NCI-H1048 (cell line): ENCODE measurements at places on chromosomes 6 and 20.

DNA sequence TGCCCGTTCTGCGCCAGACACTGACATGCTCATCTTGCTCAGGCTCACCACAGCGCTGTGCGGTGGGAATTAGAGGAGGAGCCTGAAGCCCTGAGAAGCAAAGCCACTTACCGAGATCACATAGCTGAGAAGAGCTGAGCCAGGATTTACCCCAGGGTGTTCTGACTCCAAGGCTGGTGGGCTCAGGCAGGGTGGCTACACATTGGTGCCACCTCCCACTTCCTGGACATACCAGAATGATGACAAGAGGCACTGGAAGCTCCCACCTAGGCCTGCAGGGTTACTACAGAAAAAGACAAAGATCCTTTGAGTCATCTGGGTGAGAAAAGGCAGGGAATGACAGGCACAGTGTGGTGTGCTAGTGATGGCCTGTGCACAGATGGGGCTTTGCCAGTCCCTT, 24.4 kb upstream of the FKBP1A start:
- DNase-seq, result no peak

DNA sequence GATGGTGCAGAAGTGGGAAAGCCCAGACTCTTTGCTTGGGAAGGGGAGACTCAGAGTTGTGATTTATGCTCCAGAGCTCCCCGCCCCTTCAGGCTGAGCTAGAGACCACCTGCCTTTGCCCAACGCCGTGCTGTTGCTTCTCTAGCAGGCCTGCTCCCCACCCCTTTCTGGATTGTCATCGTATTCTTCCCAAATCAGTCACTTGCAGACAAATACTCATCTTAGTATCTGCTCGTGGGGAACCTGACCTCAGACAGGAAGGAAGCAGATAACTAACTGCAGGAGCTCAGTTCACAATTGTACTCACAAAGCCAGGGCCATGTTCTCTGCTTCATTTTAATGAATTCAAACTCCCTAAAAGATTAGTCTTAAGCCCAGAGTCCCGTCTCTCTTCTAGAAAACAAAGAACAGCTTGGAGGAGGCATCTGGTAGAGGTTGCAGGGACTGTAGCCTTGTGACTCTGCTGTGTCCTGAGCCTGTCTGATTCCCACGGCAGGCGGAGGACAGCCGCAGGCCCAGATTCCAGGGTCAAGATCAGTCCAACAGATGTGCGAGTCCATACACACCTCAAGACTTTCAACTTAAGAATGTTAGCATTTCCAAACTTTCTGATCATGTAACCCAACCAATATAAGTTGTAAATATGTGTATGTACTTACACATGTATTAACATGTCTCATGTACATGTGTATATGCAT, 57.2 kb upstream of the GGTLC1 start:
- DNase-seq, result no peak

DNA sequence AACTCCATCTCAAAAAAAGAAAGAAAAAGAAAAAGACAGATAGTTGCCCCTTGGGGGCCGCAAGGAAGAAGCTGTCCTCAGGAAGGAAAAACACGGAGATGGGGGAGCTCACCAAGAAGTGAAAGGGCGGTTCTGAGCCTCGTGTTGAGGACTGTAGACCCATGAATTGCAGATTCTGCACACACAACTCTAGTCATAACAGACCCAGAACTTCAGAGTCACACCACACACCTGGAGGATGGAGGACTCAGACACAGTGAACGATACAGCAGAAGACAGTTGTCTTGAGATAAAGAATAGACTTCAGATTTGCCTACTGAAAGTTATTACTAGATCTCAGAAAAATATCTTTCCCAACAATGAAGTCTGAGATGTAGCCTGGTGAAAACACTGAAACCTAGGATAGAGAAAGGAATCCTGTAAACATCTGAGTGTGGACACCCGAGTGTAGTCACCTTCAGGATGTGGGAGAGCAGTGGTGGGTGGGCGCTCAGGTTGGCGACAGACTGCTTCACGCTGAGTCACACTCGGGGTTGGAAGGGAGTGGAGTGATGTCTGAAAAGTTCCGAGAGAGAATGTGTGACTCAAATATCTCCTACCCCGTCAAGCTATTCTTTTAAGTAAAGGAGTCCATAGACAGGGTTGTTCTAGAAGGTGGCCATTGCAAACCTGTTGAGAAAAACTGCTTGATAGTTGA, 88.1 kb downstream of the MAP3K4 start:
- no peak for DNase-seq

- no peak for DNase-seq
These were observed 4.9 kb upstream of the FAM83C start for GRCh38 chr20:35297155-35297554.

DNA sequence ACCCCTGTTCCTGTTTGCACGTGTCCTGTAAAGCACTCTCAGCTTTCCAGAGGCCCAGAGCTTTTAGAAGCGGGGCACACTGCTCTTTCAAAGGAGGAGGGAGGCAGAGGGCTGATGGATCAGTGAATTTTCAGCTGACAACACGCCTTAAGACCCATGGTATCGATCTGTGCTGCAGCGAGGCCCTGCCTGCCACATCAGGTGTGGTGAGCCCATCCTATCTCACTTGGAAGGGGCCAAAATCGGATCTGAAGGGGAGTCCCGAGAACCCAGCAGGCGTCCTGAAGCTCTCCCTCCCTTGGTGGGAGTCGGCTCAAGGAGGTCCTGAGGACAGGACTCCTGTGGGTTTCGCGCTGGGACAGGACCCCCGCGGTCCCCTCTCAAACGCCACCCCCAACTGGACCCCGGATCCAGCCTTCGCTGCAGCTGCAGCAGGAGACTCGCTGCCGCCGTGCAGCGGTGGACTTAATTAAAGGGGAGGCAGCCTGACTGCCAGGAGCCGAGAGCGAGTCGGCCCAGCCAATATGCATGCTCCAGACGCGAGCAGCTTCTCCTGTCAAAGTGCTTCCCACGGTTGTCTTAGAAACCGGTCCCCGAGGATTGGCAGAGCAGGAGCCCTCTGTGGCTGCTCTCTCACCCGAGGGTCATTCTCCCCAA, 580.0 kb upstream of the ZNF337 start:
- DNase-seq, result no peak

GRCh38 chr6:125789576-125790357, 993 bp upstream of the NCOA7 start:
- DNase-seq, result no peak

GRCh38 chr6:146905181-146905704, 299.0 kb upstream of the STXBP5 start:
- no peak for DNase-seq

DNA sequence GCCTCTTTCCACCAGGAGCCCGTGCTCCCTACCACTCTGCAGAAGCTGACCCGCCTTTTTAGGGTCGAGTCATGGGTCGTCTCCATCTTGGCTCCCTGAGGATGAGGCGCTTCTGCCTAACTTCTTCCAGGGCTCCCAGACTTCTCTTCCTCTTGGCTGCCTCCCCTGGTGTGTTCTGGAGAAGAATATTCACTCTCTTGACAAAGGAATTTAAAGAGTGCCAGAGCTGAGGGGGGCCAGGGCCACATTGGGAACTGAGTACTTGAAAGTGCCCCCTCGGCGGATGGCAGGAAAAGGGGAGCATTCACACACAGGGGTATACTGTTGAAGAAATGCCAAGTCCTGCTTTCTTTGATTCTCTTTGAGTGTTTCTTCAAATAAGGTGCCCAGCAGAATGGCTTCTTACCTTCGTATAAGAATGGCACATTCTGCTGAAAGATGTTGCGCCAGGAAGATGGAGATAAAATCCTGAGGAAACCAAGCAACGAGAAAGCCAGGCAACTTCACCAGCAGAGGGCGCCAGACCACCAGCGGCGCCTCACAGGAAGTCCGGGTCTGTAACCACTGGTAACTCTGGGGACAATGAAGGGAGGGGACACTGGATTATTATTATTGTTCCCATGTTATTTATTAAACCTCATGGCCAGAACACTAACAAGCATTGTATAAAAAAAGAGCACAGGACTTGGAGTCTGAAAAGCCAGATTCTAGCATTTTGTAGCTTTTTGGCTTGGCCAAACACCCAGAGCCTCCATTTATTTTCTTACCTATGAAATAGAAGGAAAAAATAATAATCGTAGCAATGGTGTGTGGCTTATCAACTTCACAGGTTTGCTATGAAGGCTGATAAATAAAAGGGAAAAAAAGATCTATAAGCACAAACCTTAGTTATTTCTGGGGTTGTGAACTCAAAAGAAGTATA, 176.7 kb downstream of the HACE1 start:
- DNase-seq, result peak; percentile 42

- DNase-seq, result no peak
These were observed 30.7 kb downstream of the HDGFL1 start for GRCh38 chr6:22600059-22600458.

GRCh38 chr20:11522366-11522741, 395.3 kb upstream of the BTBD3 start:
- DNase-seq, result no peak

DNA sequence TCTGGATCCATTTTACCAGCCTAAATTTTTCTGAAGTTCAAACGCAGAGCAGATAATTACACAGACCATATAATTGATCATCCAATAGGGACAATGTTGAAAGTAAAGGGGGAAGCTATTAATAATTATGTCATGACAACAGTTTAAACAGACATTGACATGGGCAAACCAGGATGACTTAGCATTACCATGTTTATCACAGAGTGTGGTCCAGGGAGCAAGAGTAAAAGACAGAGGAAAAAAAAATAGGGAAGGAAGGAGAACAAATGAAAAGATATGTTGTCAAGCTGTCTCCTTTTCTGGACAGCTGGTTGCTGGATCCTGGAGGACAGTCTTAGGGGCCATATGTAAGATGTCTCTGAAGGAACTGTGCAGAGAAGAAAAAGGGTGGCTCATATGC, 69.4 kb upstream of the FBXL4 start:
- DNase-seq, result no peak

DNA sequence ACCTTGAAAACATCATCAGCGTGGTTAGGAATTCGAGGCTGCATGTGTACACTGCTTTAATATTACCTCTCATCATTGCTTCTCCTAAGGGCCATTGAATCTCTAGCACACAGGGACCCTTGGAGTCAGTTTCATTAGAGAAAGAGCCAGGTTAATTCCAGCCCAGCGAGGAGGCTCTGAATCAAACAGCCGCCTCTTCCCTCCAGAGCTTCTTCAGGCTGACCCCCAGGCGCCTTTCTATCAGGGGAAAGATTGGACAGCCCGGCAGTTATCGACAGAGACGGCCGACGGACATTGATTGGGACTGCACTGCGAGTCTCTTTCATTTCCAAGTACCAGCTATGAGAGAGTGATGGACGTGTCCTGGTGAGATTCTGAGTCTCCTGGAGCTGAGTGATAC, 159.2 kb downstream of the ANKRD60 start:
- no peak for DNase-seq

DNA sequence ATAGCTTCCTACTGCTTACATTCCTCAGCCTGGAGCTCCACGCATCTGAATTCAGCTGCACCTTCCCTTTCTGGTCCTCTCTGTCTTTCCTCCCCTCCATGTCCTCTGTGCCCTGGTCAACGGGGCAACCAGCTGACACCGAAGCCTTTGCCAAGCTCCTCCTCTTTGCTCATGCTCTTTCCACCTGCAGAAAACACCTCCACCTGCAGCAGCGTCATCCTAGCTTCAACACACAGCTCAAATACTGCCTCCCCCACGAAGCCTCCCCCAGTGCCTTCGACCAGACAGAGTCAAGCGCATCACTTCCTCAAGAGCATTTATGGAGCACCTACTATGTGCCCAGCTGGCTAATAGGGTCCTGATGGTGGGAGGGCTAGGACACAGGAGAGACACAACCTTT, 9.2 kb downstream of the CDH22 start:
- DNase-seq, result no peak

GRCh38 chr6:53113742-53114141, 34.9 kb downstream of the GCM1 start:
- no peak for DNase-seq

GRCh38 chr6:13338038-13338437, 9.7 kb upstream of the TBC1D7 start:
- no peak for DNase-seq

- no peak for DNase-seq
These were observed 72.0 kb upstream of the TBX18 start for GRCh38 chr6:84836366-84836765.

DNA sequence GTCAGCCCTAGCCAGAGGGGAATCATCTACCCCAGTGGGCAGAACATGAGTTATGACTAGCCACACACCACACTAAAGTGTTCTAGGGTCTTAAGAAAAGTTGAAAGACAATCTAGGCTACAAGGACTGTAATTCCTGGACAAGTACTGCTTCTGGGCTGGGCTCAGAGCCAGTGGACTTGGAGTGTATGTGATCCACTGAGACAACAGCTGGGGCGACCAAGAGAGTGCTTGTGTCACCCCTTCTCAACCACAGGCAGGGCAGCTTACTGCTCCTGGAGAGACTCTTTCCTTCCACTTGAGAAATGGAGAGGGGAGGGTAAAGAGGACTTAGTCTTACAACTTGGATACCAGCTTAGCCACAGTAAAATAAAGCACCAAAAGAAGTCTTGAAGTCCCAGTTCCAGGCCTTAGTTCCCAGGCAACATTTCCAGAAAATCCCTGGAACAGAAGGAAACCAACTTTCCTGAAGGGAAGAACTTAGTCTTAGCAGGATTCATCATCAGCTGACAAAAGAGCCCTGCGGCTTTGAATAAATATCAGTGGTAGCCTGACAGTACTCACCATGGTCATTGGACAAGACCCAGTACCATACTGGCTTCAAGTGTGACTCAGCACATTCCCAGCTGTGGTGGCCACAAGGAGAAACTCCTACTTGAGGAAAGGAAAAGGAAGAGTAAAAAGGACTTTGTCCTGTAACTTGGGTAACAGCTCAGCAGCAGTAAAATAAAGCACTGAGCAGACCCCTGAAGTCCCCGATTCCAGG, 355.1 kb upstream of the ADGRB3 start:
- DNase-seq, result no peak

DNA sequence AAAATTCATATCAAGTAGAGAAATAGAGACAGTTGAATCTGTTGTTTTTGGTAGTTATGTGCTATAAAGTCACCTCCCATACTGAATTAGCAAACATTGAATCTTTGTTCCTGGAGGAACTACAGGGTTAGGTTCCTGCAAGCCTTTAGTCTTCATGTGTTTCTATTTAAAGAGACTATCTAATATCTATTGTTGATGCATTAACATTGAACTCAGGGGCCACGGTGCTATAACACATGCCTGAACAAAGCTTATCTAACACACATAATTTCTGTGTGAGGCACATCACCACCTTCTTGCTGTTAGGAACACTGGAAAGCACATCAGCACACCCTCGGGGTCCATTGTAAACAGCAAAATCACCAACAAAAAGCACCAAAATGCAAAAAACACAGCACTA, 21.2 kb downstream of the ARFGEF2 start:
- no peak for DNase-seq
